Activated naive CD8-positive, alpha-beta T cell treated with anti-CD3 and anti-CD28 coated beads for 36 hours (primary cell): ENCODE measurements at places on chromosomes 6 and 20.

GRCh38 chr20:21089391-21089790 is 16.8 kb downstream of the LINC00237 start:
- DNase-seq = no peak

DNA sequence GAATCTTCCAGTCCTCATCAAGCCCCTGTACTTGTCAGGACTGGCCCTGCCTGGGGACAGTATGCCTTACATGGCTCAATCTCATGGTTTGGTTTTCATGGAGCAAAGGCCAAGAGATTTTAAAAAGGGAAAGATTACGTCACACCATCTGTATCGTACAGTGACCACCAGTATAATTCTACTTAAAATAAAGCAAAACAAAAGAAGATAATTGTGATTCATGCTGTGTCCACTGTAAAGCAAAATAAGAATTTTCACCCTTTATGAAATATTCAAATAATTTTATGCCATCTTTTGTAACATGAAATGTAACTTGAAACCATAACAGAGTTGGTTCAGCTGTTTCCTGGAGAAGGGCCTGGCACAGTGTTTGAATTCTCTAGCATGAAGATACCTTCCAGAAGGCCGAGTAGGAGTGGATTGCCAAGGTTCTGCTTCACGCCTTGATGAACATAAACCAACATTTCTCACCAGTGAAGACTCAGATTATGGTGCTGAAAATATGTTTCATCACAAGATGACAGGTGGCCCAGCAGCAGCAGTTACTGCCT is 486.5 kb downstream of the RFPL4B start:
- DNase-seq = no peak

DNA sequence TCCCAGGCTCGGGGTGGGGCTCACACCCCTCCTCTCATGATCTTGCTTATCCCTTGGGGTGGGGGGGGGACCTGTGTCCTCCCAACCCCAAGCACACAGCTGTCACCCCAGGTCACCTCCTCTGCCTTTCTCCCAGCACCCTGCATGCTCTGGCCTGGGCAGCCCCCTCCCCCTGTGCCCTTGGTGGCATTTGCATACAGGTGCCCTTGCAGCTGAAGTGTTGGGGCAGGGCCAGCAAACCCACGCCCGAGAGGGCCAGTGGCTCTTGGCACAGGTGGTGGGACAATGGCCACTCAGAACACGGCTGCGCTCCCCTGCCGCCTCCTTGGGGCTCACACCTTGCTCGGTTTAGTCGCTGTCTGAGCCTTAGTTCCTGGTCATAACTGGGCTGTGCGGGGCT is 11.3 kb upstream of the MYT1 start:
- no peak for DNase-seq

DNA sequence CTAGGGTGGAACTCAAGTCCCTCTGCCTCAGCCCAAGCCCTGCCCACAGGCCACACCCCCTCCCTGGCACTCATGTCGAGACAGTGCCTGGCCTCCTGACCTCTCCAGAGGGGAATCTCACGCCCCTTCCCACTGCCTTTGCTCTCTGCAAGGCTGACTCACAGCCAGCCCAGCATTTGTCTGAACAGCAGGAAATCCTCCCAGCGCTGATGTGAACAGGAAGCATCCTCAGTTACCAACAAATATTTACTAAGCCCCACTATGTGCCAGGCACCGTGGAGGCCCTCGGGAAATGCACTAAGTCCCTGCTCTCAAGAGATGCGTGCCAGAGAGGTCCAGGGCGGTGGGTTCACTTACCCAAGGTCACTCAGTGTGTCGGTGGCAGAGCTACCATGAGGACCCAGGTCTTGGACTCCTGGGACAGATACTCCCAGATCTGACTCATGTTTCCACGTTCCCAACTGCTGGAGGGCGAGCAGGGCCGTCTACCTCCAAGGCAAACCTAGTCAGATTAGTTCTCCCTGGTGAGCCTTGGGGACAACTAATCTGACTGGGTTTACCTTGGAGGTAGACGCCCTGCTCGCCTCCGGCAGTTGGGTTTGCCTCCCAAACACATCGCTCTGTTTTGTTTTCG is 7.8 kb downstream of the ADA start:
- peak; percentile 27 for DNase-seq

DNA sequence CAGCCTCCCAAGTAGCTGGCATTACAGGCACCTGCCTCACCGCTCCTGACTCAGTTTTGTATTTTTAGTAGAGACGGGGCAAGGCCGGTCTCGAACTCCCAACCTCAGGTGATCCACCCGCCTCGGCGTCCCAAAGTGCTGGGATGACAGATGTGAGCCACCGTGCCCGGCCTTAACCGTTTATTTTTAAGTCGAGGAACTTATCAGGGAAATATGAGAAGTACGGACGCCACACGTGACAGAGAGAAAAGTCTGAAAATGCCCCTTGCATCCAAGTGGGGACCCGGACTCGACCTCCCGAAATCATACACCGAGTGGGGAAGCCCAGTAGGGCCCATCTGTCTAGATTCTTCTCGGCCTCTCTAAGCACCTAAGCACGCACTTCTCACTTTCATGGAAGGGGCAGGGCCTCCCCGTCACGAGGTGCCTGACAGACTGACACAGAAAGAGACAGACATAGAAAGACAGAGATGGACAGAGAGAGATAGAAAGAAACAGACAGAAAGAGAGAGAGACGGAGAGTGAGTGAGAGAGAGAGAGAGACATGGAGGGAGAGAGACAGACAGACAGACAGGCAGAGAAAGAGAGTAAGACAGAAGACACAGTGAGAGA is 756.5 kb upstream of the DEFB115 start:
- DNase-seq = no peak

DNA sequence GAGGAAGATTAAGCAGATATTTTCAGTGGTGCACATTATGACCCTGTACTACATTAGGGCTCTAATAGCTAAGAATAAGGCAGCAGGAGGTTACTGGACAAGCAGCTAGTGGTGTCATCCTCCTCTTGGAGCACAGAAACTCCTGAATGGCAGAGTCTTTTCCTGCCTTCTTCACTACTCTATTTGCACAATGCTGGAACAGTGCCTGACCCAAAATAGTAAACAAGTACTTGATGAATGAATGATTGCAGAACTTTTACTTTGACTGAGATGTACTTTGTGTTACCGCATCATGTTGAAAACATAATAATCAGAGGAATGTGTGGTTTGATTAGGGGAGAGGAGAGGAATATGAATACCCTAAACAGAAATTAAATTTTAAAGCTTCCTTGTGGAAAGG is 30.0 kb upstream of the UST start:
- DNase-seq = no peak

DNA sequence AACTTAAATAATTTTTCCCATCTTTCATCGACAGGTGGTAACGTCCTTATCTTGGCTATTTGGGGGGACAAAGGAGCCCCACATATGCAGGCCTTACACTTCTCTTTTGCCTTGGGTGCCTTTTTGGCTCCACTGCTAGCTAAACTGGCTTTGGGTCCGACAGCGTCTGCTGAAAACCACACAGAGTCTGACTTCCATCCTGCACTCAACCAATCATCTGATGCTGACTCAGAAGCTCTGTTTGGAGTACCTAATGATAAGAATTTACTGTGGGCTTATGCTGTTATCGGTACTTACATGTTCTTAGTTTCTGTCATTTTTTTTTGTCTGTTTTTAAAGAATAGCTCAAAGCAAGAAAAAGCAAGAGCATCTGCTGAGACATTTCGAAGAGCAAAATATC is 178.5 kb downstream of the SLC16A10 start:
- DNase-seq = no peak

GRCh38 chr20:4245542-4245941 is 230.2 kb upstream of the RNF24 start:
- no peak for DNase-seq

GRCh38 chr20:19404826-19405225 is 192.4 kb downstream of the SLC24A3 start:
- DNase-seq = no peak

GRCh38 chr6:45986746-45987274 is 28.9 kb downstream of the CLIC5 start:
- no peak for DNase-seq

GRCh38 chr6:43896329-43897255 is 126.6 kb downstream of the VEGFA start:
- DNase-seq = no peak

GRCh38 chr6:8181951-8182845 is 79.8 kb upstream of the EEF1E1 start:
- no peak for DNase-seq

GRCh38 chr20:31861385-31862156 is 8.8 kb downstream of the DUSP15 start:
- peak; percentile 82 for DNase-seq

GRCh38 chr20:35004051-35004725 is 48.5 kb downstream of the MYH7B start:
- DNase-seq = no peak

DNA sequence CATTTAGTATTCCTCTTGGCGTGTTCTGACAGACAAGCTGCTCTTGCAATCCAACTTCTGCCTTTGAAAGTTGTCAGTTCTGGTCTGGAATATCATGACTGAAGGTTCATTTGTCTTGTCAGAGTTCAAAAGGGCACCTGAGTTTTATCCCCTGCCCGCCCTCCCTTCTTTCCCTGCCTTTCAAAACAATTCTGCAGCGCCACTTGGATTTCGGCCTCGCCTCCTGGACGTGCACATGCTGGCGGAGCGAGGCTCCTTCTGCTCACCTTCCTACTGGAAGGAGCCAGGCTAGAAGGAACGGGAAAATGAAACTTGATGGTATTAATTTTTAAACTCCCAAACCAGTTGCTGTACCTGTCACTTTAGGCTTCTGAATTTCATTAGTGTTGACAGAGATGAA is 55.7 kb upstream of the HDGFL1 start:
- DNase-seq = no peak

- DNase-seq = no peak
Observed at GRCh38 chr20:43936104-43936770, 21.6 kb downstream of the TOX2 start.

GRCh38 chr6:131061041-131061750 is 1.8 kb downstream of the EPB41L2 start:
- no peak for DNase-seq

DNA sequence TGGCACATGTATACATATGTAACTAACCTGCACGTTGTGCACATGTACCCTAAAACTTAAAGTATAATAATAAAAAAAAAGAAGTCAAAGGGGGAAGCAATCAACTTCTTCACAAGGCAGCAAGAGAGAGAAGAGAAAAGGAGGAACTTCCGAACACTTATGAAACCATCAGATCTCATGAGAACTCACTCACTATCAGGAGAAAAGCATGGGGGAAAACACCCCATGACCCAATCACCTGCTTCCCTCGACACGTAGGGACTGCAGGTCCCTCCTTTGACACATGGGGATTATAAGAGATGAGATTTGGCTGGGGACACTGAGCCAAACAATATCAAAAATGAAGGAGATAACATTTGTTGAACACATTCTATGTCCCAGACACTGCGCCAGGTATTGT is 94.8 kb upstream of the PHACTR1 start:
- no peak for DNase-seq

- no peak for DNase-seq
Observed at GRCh38 chr20:31934491-31934890, 17.4 kb downstream of the PDRG1 start.

DNA sequence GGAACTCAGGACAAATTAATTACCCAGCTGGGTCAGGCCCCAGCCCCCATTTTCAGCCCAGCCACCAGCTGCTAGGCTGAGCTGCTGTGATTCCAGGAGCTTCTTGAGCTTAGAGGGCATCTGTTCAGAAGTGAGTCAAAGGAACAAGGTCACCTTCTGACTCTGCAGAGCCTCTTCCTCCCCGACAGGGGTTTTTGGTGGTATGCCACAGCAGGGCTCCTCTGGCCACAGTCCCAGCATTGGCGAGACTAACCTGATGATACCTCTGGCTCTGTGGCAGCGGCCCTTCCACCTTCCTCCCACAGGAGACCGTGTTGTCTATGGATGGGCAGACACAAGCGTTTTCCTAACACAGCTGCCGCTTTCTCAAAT is 39.7 kb downstream of the ZC3H12D start:
- no peak for DNase-seq

- no peak for DNase-seq
Observed at GRCh38 chr6:69622924-69623323, 173.9 kb downstream of the LMBRD1 start.

- DNase-seq = no peak
Observed at GRCh38 chr6:79665725-79666551, 34.8 kb downstream of the SH3BGRL2 start.

- DNase-seq = no peak
Observed at GRCh38 chr6:167139761-167140160, 16.9 kb downstream of the CCR6 start.

DNA sequence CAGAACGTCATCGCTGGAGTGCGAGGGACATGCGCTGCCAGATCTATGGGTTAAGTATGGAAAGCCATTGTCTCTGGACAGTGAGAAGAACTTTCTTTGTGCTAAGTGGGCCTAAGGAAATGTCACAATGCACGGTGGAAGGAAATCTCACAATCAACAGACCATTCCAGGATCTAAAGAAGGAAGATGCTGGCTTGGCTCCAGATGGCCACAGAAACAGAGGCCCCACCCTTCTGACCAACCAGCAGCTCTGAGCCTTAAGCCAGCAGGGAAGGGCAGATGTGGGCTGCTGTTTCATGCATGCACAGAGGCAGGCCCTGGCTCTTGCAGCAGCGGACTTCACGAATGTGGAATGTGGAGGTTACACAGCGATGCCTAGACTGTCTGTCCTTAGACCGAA is 156.3 kb downstream of the SOBP start:
- DNase-seq = no peak

- no peak for DNase-seq
Observed at GRCh38 chr20:59752101-59752586, 147.8 kb downstream of the PHACTR3 start.

DNA sequence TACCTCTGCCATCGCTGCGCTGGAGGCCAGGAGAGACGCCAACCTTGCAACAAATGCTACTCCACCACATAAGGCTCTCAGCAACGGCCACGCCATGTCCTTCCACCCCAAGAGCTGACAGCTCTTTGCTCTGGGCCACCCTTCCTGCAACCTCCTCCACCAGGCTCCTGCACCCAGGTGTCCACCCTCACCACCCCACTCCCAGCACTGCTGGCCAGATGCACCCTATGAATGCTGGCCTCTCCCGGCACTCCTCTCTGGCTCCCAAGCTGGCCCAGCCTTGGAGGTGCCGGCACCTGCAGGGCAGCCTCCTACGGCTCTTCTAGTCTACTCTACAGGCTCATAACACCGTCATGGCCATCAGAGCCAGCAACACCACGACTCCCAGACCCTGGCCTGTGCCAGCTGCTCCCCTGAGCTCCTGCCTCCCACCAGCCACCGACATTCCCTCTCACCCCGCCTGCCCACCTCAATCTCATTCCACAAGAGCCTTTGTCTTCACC is 11.2 kb downstream of the TAF4 start:
- DNase-seq = no peak

DNA sequence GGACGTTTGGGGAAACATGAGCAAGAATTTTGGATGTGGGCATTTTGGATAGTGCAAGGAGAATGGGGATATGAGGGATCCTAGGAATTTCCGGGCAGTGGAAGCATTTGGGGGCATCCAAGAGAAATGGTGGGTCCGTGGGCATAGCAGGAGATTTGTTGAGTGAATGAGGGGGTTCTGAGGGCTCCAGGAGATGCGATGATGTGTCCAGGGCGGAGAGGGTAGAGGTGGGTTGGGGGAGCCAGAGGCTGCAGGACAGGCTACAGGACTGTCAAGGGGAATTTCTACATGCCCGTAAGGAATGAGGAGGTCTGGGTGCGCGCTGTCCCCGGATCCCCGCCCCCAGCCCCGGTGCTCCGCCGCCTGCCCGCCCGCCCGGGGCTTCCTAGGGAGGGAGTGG is 364 bp downstream of the FRS3 start:
- no peak for DNase-seq
